ENCODE measurements at places on chromosomes 1 and 21.

- DNase-seq: no peak
These were observed 90.2 kb upstream of the PPM1J start for GRCh38 chr1:112805155-112805853.

GRCh38 chr1:77632216-77632615, 50.2 kb downstream of the ZZZ3 start:
- DNase-seq: no peak

DNA sequence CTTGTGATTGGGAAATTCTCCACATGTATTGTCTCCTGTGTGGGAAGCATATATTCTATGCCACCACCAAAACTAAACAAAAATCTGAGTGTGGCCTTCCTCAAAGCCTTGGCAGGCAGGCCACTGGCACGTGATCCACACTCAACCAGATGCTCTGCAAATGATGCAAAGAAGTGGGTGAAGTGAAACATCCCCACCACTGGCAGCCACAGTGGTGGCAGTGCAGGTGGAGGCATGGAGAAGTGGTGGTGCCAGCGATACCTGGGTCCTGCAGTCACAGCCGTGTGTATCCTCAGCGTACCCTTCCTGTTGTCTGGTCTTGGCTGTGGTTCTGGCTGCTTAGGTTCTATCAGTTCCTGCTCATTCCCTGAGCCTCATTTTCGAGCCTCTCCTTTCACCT, 65.2 kb downstream of the PLPPR5 start:
- DNase-seq: no peak

DNA sequence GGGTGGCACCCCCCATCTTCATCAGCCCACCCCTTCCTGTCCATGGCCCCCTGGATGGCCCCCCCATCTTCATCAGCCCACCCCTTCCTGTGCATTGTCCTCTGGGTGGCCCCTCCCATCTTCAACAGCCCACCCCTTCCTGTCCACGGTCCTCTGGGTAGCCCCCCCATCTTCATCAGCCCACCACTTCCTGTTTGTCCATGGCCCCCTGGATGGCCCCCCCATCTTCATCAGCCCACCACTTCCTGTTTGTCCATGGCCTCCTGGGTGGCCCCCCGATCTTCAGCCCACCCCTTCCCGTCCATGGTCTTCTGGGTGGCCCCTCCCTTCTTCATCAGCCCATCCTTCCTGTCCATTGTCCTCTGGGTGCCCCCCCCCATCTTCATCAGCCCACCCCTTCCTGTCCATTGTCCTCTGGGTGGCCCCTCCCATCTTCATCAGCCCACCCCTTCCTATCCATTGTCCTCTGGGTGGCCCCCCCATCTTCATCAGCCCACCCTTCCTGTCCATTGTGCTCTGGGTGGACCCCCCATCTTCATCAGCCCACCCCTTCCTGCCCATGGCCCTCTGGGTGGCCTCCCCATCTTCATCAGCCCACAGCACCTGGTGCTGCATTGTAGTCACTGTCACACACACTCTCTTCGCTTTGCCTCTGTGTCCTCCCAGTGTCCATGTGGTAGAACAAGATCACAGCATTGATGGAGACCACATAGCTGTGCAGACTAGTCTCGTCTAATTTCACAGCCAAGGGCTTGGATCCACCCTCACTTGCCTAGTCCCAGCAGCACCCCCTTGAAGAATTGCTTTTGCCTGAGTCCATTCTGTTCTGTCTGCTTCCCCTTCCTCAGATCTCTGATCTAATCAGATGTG, 95.9 kb downstream of the PCBP3 start:
- DNase-seq: no peak

Measured in T47D (cell line).